ENCODE measurements at places on chromosomes 5 and 9. TPM values are rescaled to one million over a fixed set of nuclear protein-coding genes. Genes with fewer than 3 reads are reported as not detected.

GRCh38 chr9:13122756-13123369, 156.6 kb downstream of the MPDZ start:
- no peak for ATAC-seq

SLC22A4 gene
- total RNA-seq: 0.93 TPM

TRIM52 gene
- total RNA-seq: 19.4 TPM

GRCh38 chr9:78857373-78858225, 560.7 kb downstream of the PSAT1 start:
- no peak for ATAC-seq
